ENCODE measurements at places on chromosomes 4 and X.

DNA sequence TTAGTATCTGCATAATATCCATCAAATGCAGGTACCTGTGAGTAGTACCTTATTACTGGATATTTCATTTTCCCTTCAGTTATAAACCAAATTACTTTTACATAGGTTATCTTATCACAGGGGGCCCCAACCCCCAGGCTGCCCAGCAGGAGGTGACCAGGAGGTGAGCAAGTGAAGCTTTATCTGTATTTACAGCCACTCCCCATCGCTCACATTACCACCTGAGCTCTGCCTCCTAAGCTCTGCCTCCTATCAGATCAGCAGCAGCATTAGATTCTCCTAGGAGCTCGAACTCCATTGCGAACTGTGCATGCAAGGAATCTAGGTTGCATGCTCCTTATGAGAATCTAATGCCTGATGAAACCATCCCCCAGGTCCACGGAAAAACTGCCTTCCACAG, 6.3 kb downstream of the PRSS12 start:
- no peak for DNase-seq

DNA sequence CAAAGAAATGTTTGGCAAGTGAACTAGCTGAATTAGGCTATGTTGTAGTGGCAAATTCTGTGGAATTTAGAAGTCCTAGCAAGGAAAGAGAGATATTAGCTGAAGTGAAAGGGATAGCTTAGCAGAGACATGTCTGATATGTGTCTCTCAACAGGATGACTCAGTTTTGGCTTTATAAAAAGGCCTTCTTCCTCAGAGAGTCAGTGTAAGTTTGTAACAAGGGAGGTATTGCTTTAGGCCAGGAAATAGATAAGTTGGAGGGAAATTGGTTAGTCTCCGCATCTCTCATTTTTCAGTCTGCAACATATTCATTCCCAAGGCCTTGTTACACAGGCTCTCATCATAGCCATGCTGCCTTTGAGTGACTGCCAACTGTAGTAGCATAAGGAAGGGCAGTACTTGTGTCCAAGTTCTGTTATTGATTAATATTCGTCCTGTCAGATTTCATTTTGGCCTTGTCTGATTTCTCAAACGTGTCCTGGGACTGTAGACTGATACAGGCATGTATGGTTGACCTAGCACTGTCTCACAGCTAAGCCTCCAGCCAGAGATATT, 4.0 kb downstream of the TMEM164 start:
- DNase-seq, result no peak

DNA sequence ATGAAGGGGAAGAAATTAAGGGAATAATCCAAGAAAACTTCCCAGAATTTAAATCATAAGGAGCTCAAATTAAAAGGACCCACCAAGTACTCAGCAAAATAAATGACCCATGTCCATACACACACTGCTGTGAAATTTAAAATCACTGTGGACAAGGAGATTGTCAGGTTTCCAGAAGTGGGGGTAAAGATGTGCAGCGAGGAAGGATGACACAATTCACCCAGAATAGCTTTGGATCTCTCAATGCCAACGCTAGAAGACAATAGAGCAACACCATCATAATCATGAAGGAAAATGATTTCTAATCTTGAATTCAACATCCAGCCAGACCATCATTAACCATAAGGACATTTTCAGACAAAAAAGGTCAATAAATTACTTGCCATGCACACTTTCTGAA, 65.7 kb downstream of the CASK start:
- no peak for DNase-seq

- DNase-seq, result no peak
These were observed 36.7 kb downstream of the IL13RA1 start for GRCh38 chrX:118764122-118764521.

DNA sequence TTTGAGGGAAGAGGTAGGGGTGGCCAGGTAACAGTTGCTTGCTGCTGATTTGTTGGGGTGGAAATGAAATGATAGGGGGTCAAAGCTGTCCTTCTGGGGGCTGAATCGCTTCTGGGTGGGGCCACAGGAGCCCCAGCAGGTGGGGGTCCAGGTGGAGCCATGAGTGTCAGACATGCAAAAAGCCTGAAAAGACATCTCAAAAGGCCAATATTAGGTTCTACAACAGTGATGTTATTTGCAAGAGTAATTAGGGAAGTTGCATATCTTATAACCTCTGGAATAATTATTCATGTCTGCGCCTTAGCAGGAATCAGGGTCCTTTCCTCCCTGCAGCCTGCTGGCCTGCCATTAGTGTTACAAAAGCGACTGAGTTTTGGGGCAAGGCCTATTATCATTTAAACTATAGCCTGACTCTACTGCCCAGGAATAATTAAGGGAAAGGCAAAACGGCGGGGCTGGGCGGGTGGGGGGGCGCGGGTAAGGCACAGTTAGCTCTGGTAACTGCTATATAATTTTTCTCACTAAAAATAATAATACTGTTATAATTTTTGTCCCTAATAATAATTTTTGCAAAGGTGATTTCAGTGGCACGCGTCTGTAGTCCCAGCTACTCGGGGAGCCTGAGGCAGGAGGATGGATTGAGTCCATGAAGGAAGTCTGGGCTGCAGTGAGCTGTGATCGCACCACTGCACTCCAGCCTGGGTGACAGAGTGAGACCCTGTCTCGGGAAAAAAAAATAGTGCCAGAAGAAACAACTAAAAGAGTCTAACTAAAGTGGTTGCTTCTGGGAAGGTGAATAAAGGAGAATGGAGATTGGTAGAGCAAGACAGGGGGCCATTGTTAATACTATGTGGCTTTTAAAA, 145.7 kb downstream of the MAGEB17 start:
- DNase-seq, result no peak

- no peak for DNase-seq
These were observed 34.5 kb downstream of the ACE2 start for GRCh38 chrX:15566244-15566643.

DNA sequence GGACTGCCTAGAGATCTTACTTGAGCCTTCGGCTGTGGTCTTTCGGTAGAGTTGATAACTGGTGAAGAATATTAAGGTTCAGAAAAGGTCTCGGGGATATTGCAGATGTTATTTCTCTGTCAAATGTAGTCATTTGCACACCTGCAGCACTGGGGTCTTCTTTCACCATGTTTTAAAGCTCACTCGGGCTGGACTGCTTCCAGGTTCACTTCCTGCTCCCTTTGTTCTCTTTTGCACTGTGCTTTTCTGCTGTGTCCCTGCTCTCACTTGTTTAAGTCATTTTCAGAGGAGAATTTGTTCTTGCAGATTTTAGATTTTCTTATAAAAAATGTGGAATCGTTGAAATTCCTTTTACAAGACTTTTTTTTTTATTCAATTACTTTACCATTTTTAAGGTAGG, 68.5 kb downstream of the BMPR1B start:
- DNase-seq, result no peak

DNA sequence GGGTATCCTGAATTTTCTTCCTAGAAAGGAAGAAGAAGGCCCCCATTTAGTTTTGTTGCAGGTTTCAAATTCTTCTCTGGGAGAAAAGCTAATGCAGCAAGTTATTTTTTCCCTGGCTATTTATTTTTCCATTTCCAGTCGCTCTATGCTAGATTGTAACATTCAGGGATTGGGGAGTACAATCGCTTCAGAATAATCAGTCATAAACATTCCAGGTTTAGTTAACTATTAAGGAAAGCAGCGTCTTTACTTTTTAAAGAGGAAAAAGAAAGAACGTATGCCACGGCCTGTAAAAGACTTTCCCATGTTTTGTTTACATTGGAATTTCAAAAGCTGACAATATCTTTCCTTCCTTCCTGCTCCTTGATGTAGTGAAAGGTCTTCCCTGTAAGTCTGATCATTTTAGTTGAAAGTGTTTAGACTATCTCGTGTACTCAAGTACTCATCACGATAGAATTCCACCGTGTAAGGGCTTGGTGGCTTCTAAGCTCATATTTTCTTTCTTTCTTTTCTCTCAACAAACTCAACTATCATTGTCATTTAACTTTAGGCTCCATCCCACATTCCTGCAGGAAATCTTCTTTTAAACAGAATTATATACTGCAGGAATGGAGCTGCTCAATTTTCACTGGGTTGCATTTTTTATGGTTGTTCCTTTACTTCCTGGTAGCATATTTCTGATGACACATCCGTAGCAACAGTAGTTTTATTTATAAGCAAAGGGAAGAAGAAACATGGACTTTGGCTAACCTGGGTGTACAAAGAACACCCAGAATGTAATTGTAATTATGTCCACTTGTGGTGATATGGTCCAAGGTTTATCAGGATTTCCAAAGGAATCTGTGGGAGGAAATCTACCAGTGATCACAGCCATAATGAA, 213.1 kb upstream of the FAT1 start:
- no peak for DNase-seq

DNA sequence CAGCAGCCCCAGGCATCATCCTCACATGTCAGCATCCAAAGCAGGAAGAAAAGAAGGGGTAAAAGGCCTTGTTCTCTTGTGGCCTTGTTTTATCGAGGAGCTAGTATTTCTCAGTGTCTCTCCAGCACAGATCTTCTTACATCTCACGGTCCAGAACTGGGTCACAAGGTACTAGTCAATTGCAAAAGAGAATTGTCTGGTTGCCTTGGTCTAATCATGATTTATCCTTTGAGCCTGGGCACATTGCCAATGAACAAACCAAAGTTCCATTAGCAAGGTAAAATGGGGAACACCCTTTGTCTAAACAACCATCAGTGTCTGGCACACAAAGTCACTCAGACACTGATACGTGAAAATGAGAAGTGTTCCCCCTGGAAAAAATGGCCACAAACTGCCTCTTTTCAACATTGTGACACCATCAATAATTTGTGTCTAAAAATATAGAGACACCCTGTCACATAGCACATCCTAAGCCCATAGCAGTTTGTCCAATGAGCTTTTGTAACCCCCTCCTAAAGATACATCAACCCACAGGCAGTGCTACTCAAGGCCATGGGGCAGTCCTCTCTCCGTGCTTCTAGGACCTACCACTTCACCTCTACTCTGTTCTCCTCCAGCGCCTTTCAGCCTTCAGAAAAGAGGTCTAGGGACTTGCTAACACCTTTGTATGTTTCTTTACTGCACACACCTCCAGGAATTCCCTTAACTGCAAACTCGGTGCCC, 534.4 kb downstream of the MID1IP1 start:
- DNase-seq, result no peak

GRCh38 chrX:129981752-129982299, 609 bp upstream of the BCORL1 start:
- no peak for DNase-seq

GRCh38 chr4:5760936-5761480, 50.0 kb downstream of the EVC start:
- no peak for DNase-seq

GRCh38 chrX:79161655-79162054, 17.2 kb downstream of the GPR174 start:
- peak; percentile 39 for DNase-seq

GRCh38 chr4:7027913-7028312, 15.3 kb upstream of the TADA2B start:
- no peak for DNase-seq

GRCh38 chr4:174212061-174212460, 71.4 kb downstream of the FBXO8 start:
- no peak for DNase-seq

GRCh38 chr4:142566777-142567176, 279.3 kb downstream of the INPP4B start:
- DNase-seq, result no peak

GRCh38 chr4:13994016-13994415, 366.5 kb upstream of the BOD1L1 start:
- DNase-seq, result no peak

DNA sequence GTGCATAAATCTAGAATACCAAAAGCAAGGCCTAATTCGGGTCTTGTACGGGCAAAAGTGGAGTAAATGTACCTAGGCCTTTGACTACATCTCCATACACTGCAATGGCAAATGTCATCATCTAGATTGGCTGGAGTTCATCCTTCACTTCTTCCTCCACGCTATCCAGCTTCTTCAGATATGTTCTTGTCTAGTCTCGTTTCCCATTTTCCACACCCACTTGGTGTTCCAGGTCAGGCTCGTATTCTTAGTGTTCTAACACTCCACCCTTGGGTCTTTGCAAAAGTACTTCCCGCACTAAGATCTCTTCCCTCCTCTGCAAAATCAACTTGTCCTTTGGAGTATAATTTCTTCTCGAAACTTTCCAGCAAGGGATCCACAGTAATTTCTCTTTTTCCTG, 1.4 kb downstream of the COQ2 start:
- no peak for DNase-seq

- no peak for DNase-seq
These were observed 7.6 kb upstream of the AMELX start for GRCh38 chrX:11285651-11286050.

DNA sequence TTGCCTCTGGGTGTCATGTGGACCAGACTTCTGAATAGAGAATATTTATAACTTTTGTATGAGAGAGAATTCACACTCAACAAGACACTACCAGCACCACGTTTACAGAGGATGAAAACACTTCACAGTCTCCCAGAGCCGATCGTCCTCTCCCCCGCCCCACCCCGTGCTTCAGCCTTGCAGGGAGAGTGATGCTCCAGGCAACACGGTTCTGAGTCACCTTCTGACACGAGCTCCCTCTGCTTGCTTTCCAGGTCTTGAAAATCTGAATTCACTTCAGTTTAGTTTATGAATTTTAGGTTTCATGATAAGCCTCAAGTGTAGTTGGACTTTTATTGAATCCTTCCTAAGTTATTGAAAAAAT, 59.8 kb downstream of the CPLX1 start:
- no peak for DNase-seq

DNA sequence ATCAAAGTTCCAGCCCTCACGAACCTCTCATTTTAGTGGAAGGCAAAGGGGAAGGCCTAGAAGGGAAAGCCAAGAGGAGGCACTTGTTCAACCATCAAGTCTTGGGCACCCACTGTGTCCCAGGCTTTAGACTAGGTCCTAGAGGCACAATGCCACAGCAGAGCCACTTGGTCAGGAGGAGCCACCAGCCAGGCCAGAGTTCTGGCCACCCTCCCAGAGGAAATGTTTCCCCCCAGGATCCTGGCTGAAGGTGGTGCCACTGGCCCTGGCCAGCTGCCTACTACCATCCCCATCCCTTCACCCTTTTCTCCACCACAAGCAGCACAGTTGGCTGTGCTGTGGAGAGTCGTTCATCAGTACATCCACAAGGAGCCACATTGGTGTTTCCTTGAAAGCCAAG, 34.3 kb upstream of the XPNPEP2 start:
- DNase-seq, result no peak

DNA sequence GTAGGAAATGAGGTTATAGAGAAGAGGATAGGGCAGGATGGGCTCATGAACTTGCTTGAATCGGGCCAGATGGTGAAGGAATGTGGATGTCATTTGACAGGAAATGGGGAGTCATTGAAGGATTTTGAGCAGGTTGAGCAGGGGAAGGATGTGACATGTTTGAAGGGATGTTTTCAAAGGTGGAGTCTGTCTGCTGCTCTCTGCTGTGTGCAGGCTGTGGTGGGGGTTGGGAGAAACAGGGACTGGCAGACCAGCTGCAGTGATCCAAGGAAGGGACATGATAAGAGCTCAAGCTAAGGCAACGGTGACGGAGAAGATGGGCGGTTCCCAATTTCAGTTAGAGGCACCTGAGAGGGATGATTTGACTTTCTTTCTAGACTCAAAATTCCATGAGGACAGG, 14.0 kb upstream of the XPNPEP2 start:
- DNase-seq, result no peak

- DNase-seq, result no peak
These were observed 4.8 kb upstream of the SYNPO2 start for GRCh38 chr4:118883861-118884260.
